ENCODE measurements at places on chromosomes 16 and 17. TPM values are rescaled to one million over a fixed set of nuclear protein-coding genes. Genes with fewer than 3 reads are reported as not detected.

SLC35G6 gene
- not detected for total RNA-seq

LITAFD gene
- total RNA-seq = not detected

SBK1 gene
- total RNA-seq = 3.9 TPM

LPO gene
- not detected for total RNA-seq

- DNase-seq = no peak
- H3K4me1 ChIP-seq = no peaks in the 10 kb centered on the region
- H3K27ac ChIP-seq = no peak overlapping the region
These were observed 22.2 kb upstream of the C17orf113 start for GRCh38 chr17:42072323-42073187.

- H3K36me3 ChIP-seq = peaks cover 48% of the 10 kb centered on the region
- no peaks in the 10 kb centered on the region for H3K27me3 ChIP-seq
- DNase-seq = no peak
- H3K27ac ChIP-seq = no peak overlapping the region
- H3K4me3 ChIP-seq = no peak overlapping the region
These were observed 32.9 kb downstream of the DEF8 start for GRCh38 chr16:89981414-89981813.

DNA sequence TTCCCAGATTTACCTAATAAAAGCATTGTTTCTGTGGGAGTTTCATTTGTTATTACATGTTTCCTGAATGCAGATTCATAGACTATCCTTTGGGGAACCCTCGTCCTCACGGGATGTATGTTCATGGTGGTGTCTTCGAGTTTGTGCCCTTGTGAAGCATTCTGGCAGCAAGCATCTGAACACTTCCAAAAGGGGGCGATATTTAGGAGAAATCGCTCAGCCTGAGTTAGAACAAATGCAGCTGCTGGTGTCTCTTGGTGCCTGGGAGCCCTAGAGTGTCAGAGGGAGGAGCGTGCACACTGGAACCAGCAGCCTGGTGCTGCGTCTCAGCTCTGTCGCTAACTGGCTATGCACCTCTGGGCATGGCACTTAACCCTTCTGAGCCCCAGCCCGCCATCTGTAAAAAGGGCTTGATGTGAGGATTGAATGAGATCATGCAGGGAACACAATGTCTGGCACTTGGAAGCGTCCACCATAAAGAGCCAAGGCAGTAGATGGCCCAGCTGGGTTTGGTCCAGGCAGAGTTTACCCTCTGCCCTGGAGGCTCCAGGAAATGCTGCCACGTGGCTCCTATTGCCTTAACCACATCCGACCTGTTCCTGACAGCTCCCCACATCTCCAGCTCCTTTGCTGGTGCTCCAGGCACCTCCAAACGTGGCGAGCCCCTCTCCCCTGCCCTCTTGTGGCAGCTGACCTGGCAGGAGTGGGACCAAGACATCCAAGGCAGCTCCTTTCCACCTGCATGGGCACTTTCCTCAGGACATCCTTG lies 25.0 kb upstream of the C16orf78 start:
- peaks cover 35% of the 10 kb centered on the region for H3K27me3 ChIP-seq
- no peak overlapping the region for H3K4me3 ChIP-seq
- no peaks in the 10 kb centered on the region for H3K36me3 ChIP-seq
- no peaks in the 10 kb centered on the region for H3K4me1 ChIP-seq
- DNase-seq = no peak
- H3K27ac ChIP-seq = no peak overlapping the region

GRCh38 chr16:71172481-71173207 lies 57.9 kb downstream of the HYDIN start:
- no peaks in the 10 kb centered on the region for H3K36me3 ChIP-seq
- DNase-seq = peak; percentile 7
- no peak overlapping the region for H3K27ac ChIP-seq

- no peak overlapping the region for H3K4me3 ChIP-seq
- H3K4me1 ChIP-seq = peaks cover 54% of the 10 kb centered on the region
- peak; percentile 56 for DNase-seq
- no peaks in the 10 kb centered on the region for H3K27me3 ChIP-seq
- no peak overlapping the region for H3K27ac ChIP-seq
These were observed 24.4 kb downstream of the ATP6V0D1 start for GRCh38 chr16:67456391-67457081.

- no peak overlapping the region for H3K4me3 ChIP-seq
- no peak overlapping the region for H3K27ac ChIP-seq
- H3K4me1 ChIP-seq = peaks cover 16% of the 10 kb centered on the region
These were observed 35.7 kb downstream of the GSE1 start for GRCh38 chr16:85648805-85649204.

DNA sequence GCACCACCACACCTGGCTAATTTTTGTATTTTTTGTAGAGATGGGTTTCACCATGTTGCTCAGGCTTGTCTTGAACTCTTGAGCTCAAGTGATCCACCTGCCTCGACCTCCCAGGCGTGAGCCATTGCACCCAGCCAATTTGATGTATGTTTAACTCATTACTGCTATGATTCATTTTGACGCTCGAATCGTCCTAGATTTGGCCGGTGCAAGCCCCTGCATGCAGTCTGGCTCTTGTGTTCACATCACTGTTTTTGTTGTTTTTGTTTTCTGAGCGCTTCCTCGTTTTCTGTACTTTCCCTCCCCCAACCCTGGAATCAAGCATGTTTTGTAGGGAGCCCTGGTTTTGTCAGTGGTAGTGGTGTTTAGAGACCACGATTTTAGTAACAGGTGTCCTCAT lies 7.8 kb upstream of the DUS1L start:
- H3K4me1 ChIP-seq = no peaks in the 10 kb centered on the region
- no peak for DNase-seq
- no peaks in the 10 kb centered on the region for H3K27me3 ChIP-seq
- no peak overlapping the region for H3K27ac ChIP-seq

DNA sequence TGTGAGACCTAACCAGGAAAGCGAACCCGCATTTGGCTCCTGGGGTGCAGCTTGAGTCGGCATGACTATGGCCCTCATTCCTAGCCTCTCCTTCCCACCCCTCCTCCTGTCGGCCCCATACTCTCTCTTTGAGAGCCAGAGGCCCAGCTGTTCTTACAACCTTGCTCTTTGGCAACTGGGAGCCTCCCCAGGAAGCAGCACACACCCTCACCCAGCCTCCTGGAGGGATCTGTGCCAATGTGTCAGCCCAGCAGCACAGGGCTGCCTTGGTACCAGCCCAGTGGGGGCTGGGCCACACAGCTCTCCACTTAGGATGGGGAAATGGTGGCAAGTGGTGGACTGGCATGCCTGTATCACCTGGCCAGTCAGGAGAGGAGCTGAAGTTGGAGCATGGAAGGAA lies 70.3 kb upstream of the LGALS9 start:
- no peaks in the 10 kb centered on the region for H3K36me3 ChIP-seq
- no peaks in the 10 kb centered on the region for H3K27me3 ChIP-seq
- peaks cover 68% of the 10 kb centered on the region for H3K4me1 ChIP-seq
- H3K27ac ChIP-seq = peak overlapping the region; percentile 85
- H3K4me3 ChIP-seq = peak overlapping the region; percentile 46

- H3K36me3 ChIP-seq = no peaks in the 10 kb centered on the region
- no peaks in the 10 kb centered on the region for H3K27me3 ChIP-seq
- DNase-seq = no peak
- peaks cover 32% of the 10 kb centered on the region for H3K4me1 ChIP-seq
- no peak overlapping the region for H3K4me3 ChIP-seq
These were observed 69.0 kb downstream of the CDH13 start for GRCh38 chr16:82695806-82696205.

- peak overlapping the region; percentile 70 for H3K27ac ChIP-seq
- H3K4me1 ChIP-seq = peaks cover 89% of the 10 kb centered on the region
- H3K27me3 ChIP-seq = no peaks in the 10 kb centered on the region
- H3K4me3 ChIP-seq = no peak overlapping the region
These were observed 3.9 kb downstream of the TIMM22 start for GRCh38 chr17:1000597-1001461.

GRCh38 chr16:80883816-80884215 lies 79.4 kb upstream of the CDYL2 start:
- H3K36me3 ChIP-seq = no peaks in the 10 kb centered on the region
- no peak overlapping the region for H3K4me3 ChIP-seq
- H3K4me1 ChIP-seq = no peaks in the 10 kb centered on the region
- no peak overlapping the region for H3K27ac ChIP-seq

- H3K27me3 ChIP-seq = no peaks in the 10 kb centered on the region
- peaks cover 34% of the 10 kb centered on the region for H3K4me1 ChIP-seq
- DNase-seq = peak; percentile 58
- H3K4me3 ChIP-seq = peak overlapping the region; percentile 66
- H3K27ac ChIP-seq = peak overlapping the region; percentile 91
- no peaks in the 10 kb centered on the region for H3K36me3 ChIP-seq
These were observed 894 bp downstream of the RNF227 start for GRCh38 chr17:7915179-7915610.

DNA sequence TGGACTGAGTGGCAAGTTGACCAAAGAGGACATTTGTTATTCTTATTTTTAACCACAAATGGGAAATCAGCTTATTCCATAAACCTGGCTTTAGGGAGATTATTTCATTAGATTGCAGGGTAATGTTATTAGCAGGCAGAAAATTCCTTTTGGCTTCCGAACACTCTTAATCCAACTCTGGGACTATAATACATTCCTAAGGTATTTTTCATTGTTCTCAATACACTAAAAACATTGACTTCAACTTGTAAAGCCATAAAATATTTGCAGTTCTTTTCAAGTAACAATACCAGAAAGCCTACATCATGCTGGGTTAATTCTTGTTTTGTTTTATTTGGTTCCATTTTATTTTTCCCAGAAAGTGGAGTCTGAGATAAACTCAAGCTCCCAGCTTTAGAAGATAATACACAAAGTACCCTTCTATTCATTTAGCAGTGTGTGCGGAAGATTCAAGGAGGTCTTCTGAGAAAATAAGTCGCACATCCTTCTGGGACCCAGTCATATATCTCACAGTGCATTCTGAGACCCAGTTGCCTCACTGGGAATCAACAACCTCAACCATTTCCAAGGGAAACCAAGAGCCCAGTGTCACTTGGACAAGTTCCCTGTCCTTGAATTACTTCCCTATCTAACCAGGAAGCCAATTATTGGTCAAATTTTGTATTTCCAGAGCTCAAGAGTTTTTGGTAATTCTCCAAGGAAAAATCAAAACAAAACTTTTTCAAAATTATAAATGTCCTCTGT lies 389.6 kb upstream of the DYNLRB2 start:
- H3K27me3 ChIP-seq = no peaks in the 10 kb centered on the region
- no peak overlapping the region for H3K4me3 ChIP-seq
- no peak for DNase-seq
- H3K4me1 ChIP-seq = no peaks in the 10 kb centered on the region

GRCh38 chr16:52022177-52022576 lies 524.8 kb downstream of the TOX3 start:
- H3K4me1 ChIP-seq = no peaks in the 10 kb centered on the region
- no peak for DNase-seq
- H3K27ac ChIP-seq = no peak overlapping the region
- H3K27me3 ChIP-seq = no peaks in the 10 kb centered on the region
- no peaks in the 10 kb centered on the region for H3K36me3 ChIP-seq

GRCh38 chr16:84929421-84930297 lies 81.7 kb downstream of the ZDHHC7 start:
- peak overlapping the region; percentile 71 for H3K27ac ChIP-seq
- H3K4me3 ChIP-seq = no peak overlapping the region
- DNase-seq = no peak
- peaks cover 51% of the 10 kb centered on the region for H3K4me1 ChIP-seq
- no peaks in the 10 kb centered on the region for H3K27me3 ChIP-seq

DNA sequence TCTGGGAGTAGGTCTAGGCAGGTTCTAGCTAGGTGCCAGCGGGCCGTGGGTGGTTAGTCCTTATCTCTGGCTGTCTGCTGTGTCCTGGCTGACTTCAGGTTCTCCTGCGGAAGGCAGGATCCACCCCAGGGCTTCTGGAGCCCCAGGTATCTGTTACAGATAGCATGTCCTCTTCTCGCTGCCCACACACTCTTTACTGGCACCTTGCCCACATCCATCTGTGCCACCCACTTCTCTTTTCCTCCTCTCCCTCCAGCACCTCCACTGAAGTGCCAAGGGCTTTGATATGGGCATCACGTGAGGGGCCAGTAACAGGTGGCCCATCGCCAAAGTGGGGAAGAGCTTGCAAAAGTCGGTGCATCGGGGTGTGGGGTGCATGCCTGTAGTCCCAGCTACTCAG lies 4.6 kb upstream of the MPP2 start:
- peak; percentile 47 for DNase-seq
- no peak overlapping the region for H3K27ac ChIP-seq
- H3K4me1 ChIP-seq = peaks cover 27% of the 10 kb centered on the region
- no peak overlapping the region for H3K4me3 ChIP-seq

GRCh38 chr17:39548494-39549225 lies 59.1 kb downstream of the NEUROD2 start:
- H3K27ac ChIP-seq = peak overlapping the region; percentile 37
- H3K4me3 ChIP-seq = no peak overlapping the region
- peaks cover 10% of the 10 kb centered on the region for H3K4me1 ChIP-seq
- peak; percentile 36 for DNase-seq
- no peaks in the 10 kb centered on the region for H3K27me3 ChIP-seq

GRCh38 chr17:40338058-40338457 lies 26.5 kb downstream of the GJD3 start:
- H3K4me1 ChIP-seq = peaks cover 83% of the 10 kb centered on the region
- H3K27ac ChIP-seq = no peak overlapping the region
- DNase-seq = no peak
- no peak overlapping the region for H3K4me3 ChIP-seq
- no peaks in the 10 kb centered on the region for H3K27me3 ChIP-seq
